ENCODE measurements at places on chromosomes 5 and 9.
A peak's percentile ranks its signal among the peaks of the same experiment; 100 is the strongest.

GRCh38 chr5:691817-692528 lies 1.2 kb downstream of the TPPP start:
- DNase-seq: no peak

DNA sequence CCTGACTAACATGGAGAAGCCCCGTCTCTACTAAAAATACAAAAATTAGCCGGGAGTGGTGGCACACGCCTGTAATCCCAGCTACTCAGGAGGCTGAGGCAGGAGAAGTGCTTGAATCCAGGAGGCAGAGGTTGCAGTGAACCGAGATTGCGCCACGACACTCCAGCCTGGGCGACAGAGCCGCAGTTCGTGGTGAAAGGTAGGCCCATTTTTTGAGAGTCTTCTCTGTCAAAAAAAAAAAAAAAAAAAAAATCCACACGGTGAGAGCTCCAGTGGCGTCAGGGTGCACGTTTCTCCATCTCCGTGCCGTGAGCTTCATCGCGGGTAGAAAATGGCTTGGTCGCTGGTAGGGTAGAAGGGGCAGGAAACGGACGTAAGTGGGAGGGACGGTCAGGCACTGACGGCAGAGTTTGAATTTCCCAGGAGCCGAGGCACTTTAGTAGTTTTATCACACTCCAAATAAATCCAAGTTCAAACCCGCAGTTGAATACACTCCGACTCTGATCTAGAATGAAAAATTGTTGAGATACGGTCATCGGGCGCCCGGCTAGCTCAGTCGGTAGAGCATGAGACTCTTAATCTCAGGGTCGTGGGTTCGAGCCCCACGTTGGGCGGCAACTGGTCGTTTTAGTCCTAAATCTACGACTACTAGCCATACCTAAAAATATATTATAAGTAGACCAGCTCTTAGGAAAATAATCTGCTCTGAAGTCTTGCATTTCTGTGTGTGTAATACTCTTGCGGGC lies 2.4 kb upstream of the TRIM7 start:
- no peak for DNase-seq

DNA sequence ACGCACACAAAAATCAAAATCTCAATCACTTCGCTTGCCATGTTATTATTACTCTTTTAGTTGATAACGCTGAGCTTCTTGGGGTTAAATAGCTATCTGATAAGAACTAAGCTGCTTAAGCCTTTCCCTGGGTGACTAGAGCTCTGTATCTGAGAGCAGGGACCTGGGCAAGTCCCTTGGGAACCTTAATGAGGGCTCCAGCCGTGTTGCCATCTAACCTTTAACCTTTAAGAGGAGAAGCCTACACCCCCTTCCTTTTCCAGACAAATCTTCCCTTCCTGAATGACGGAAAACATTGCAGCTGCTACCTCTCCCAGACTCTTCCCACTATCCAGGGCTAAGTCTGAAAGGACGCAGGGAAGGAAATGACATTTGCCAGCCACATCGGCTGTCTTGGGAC lies 216.5 kb upstream of the RAI14 start:
- DNase-seq: peak; percentile 21

DNA sequence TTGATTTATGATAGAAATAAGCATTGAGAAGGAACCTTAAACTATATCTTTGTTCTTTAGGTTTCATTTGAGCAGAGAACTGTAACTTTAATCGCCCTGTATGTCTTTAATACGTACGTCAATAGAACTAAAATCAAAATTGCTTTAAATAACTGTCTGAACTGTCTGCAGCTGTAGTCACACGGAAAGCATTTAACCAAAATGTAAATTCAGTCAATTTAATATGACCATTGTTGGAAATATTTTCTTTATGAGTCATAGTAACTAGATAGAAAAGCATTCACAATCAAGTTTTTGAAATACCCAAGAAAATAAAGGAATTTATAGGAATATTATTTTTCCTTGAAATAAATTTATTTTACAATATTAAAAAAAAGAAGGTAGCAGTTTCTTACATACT lies 157.1 kb upstream of the CDH6 start:
- no peak for DNase-seq

DNA sequence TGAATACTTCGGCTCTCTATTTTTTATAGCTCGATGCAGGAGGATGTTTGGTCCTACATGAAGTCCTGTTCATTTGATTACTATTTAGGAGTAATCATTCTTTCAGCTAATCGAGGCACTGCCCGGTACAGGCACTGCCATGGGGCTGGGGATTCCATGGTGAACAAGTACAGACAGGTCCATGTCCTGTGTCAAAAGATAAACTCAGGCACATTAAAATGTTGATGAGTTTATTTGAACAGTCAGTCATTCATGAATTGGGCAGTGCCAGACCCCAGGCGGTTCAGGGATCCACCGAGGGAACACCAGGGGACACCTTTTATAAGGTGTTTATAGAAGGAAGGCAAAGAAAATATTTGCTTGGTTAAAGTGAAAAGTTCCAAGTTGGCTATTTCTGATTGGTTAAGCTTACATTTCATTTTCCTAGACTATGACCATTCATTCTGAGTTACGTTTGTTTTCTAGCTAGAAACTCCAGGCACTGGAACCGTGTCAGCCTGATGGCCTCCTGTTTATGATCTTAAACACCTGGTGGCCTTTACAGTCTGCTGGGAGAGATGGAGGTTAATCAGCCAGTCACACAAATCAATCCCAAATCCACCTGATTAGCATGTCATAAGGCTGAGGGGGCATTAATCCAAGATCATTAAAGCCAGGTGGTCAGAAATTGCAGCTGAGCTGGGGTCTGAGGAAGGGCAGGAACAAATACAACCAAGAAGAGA lies 47.0 kb upstream of the TDRD7 start:
- no peak for DNase-seq

DNA sequence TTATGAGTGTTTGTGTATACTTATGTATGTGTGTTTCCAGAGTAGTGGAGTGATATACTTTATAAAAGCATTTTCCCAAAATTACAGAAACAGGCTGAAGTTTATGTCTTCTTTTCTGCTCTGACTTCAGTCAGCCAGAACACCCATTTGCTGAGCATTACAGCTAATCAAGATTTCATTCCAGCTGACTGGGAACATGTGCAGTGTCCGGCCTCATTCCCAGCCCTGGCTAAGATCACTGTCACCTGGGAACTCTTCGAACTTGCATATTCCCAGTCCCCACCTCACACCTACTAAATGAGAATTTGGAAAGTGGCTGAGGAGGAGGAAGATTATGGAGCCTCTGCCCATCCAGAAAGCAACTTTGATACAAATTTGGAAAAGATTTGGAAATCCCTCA lies 90.8 kb upstream of the PRRC1 start:
- no peak for DNase-seq

DNA sequence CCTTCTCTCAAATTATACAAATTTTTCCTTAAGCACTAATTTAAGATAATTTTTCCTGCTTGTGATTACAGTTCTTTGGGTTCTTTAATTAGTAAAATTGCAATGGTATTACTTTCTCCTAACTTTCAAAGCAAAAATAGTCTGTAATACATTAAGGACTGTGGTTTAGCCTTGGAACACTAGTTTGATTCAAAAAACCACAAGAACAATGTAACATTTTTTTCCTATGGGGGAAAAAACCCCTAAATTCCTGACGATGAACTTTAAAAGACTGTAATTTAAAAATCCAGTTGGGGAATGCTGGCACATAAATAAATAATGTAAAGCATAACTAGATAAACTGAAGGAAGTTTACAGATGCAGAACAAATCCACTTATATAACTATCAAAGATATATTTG lies 65.3 kb downstream of the CDC14B start:
- DNase-seq: no peak

- no peak for DNase-seq
These were observed 65.5 kb downstream of the MCTP1 start for GRCh38 chr5:95219411-95219810.

- DNase-seq: no peak
These were observed 255.0 kb downstream of the NDUFS4 start for GRCh38 chr5:53815471-53815870.

DNA sequence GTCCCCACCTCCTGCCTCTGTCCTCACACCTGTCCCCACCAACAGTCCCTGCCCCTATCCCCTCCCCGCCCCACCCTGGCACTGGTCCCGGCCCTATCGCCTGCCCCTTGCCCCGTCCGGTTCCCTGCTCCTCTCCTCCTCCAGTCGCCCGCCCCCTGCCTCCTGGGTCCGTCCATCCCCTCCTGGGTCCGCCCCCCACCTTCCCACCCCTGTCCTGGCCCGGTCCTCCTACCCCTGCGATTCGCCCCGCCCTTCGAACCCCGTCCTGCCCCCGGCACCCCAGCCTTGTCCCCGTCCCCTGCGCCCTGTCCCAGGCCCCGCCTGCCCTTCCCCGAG lies 372 bp downstream of the EDF1 start:
- DNase-seq: no peak

- DNase-seq: peak; percentile 84
These were observed 90.8 kb downstream of the PLPPR1 start for GRCh38 chr9:101119206-101119819.

GRCh38 chr9:95954940-95955339 lies 79.4 kb downstream of the ERCC6L2 start:
- no peak for DNase-seq

DNA sequence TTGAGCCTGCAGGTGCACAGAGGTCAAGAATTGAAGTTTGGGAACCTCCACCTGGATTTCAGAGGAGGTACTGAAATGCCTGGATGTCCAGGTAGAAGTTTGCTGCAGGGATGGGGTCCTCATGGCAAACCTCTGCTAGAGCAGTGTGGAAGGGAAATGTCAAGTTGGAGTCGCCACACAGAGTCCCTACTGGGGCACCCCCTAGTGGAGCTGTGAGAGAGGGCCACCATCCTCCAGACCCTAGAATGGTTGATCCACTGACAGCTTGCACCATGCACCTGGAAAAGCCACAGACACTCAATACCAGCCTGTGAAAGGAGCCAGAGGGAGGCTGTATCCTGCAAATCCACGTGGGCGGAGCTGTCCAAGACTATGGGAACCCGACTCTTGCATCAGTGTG lies 78.0 kb downstream of the GABRA1 start:
- no peak for DNase-seq

GRCh38 chr5:143226361-143226760 lies 177.1 kb downstream of the NR3C1 start:
- DNase-seq: no peak

DNA sequence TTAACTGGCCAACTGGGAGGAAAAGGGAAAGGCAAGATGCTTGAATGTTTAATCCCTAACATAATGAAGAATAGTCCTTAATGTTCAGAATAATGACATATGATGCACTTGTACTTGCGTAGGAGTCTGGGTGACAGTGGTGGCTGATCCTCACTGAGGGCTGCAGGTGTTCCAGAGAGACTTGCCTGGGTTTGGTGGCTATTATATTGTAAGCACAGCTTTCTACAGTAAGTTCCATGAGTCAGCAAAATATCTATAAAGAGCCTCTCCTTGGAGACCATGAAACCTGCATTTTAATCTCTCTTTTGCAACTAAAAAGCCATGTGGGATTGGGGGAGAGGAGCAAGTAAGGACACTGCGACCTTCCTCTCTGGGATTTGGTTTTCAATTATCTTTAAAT lies 1.9 kb upstream of the NPR2 start:
- peak; percentile 12 for DNase-seq

DNA sequence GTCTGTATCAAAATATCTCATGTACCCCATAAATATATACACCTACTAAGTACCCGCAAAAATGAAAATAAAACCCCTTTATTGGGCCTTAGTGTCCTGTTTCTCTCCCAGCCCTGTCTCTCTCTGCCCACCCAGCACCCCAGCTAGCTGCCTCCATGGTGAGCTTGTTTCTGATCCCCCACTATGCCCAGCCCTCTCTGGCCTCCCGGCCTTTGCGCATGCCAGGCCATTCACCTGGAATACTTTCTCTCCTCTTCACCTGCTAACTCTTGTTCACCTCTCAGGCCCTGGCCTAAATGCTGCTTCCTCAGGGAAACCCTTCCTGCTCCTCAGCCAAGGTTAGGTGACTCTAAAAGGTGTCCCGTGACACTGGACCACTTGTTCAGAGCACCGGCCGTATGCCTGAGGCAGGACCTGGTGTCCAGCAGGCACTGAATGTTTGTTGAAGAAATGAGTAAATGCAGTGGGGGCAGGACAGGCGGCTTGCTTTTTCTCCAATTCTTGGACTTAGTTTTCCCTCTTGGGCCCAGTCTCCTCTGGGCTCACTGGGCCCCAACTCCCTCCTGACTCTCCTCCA lies 58.5 kb downstream of the PSD2 start:
- DNase-seq: no peak

- DNase-seq: no peak
These were observed 14.2 kb upstream of the NRARP start for GRCh38 chr9:137316012-137316981.

- no peak for DNase-seq
These were observed 163.9 kb downstream of the SLF1 start for GRCh38 chr5:94782383-94782782.

DNA sequence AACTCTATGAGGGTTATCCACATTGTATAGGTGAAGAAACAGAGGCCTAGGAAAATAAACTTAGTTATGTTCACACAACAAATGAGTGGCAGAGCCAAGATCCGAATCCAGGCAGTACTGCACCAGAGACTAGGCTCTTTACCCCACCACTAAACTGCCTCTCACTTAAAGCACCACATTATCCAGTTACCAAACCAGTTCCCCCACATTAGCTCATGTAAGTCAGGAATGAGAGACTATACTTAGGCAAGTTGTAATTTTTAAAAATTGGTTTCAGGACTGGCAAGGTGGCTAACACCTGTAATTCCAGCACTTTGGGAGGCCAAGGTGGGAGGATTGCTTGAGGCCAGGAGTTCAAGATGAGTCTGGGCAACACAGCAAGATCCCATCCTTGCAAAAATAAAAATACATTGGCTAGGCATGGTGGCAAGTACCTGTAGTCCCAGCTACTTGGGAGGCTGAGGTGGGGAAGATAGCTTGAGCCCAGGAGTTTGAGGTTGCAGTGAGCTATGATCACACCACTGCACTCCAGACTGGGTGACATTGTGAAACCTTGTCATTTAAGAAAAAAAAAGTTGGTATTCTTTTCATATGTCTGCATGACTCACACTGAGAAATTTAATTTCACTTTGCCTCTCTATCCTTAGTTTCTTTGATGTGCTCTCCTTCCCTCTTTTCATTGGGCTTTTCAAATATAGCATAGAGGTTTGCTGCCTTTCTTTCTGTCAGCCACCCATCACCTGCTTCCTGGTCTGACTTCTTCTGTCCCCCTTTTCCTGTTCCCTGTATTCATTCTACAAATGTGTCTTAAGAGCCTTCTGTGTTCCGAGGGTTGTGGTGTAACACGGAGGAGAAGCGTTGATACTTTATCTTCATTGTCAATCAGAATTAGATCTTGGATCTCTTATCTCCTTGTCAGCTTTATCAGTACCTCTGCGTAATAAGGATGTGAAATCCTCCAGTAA lies 64.7 kb downstream of the ERMP1 start:
- DNase-seq: no peak

DNA sequence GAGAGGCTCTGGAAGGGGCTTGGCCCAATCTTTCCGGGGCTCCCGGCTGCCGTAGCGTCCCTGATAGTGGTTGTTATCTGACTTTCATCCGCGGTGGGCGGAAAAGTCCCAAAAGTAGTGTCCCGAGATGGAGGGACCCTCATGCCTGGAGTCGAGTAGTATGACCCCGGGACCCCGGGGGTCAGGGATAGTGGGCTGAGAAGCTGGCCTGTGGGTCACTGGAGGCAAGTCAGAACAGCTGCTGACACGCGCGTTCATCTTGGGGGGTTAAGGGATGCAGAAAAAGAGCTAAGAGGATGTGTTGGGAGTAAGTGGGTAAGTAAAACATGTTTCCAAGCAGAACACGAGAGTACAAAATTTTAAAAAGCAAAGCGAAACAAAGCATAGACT lies 123.4 kb downstream of the TMEM161B start:
- DNase-seq: no peak

GRCh38 chr9:134136118-134136995 lies 475 bp downstream of the WDR5 start:
- DNase-seq: no peak
